Epithelial cell of proximal tubule (primary cell): ENCODE measurements at places on chromosomes 5 and 9. TPM values are rescaled to one million over a fixed set of nuclear protein-coding genes. Genes with fewer than 3 reads are reported as not detected.

PCDHAC2 gene
- not detected in 2 replicates for total RNA-seq

FOXD1 gene
- total RNA-seq: 26.8 and 30.0 TPM in 2 replicates

RAI14 gene
- total RNA-seq: 111 and 139 TPM in 2 replicates

DNA sequence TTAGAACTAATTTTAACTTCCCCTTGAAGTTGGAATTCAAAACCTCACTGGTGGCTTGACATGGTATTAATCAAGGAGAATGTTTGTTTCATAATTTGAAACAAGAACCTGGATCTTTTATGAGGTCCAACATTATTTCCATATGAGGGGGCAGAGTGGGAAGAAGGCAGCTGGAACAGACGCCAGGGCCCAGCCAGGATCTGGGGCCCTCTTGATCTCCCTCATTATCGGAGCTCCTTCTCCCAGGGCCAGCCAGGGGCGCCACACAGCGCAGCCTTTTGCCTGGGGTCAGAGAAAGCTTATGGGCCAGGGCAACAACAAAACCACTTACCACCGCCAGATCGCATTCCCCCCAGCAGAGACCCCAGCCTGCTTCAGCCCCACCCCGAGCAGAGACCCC is 27.1 kb upstream of the NKD2 start:
- DNase-seq: no peak

DNA sequence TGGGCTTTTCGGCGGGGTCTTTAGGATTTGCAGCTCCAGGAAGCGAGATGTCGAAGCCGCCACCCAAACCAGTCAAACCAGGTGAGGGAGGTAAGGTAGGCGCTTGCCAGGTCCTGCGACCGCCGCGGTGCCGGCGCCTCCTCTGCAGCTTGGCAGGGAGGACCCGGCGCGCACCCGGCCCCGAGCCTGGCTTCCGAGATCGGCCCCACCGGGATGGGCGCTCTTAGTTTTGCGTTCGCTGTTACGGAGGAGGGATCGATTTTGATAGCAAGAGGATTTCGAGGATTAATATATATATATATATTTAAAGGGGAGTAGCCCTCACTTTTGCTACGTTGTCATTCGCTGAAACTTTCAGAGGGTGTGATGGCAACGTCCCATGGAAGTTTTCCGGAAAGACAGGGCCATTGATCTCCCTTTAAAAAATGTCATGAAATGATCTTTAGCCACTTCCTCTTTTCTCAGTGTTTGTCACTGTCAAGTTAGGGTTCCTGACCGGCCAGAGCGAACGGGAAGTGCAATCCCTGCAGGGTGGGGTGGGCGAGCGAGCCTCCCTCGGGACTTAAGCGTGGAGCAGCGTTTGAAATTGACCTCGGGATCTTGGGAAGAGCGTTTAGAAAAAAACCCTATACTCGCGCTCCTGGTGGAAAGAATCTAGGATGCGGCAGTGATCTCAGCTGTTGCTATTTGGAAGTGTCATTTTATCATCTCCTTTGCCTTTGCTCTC is 495 bp downstream of the OSTF1 start:
- no peak for DNase-seq

DNA sequence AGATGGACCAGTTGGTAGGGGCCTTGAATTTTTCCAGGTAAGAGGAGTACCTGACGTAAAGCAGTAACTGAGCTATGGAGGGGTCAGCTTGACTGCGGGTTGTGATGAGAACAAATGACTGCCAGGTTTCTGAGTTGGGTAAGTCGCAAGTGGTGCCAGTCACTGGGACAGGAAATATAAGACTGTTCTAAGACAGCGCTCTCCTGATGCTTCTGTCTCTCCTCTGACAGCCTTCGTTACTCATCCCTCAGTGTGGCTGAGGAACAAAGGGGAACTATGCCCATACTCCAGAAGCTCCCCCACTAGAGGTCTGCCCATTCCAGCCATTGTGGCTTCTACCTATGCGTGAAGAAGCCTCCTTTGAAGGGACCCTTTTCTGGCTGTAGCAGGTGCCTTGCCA is 13.3 kb downstream of the CAVIN4 start:
- DNase-seq: no peak

GRCh38 chr9:2032234-2032633 is 17.1 kb downstream of the SMARCA2 start:
- no peak for DNase-seq

- DNase-seq: no peak
These were observed 268.6 kb upstream of the PTGER4 start for GRCh38 chr5:40410964-40411635.

- DNase-seq: no peak
These were observed 3.2 kb downstream of the CRHBP start for GRCh38 chr5:76956033-76956432.

GRCh38 chr9:90926936-90927335 is 125.3 kb downstream of the SYK start:
- no peak for DNase-seq

DNA sequence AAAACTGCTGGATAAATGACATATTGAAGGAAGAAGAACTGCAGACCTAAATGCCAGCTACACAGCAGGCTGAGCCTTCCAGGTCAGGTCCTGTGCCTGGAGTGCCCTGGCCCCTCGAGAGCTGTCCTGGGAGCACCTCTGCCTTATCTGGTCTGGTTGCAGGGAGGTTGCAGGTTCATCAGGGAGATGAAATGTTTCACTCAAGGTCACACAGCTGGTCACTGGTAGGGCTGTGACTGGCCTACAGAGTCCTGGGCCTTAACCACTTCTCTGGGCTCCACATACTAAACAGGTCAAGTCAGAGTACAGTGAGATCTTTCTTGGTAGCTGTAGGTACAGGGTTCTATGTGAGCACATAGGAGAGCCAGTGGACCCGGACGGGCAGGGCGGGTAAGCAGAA is 16.7 kb downstream of the GALNT10 start:
- no peak for DNase-seq

GRCh38 chr5:54867310-54867944 is 118.0 kb downstream of the ESM1 start:
- no peak for DNase-seq

GRCh38 chr5:163330723-163331668 is 106.4 kb upstream of the CCNG1 start:
- DNase-seq: no peak

DNA sequence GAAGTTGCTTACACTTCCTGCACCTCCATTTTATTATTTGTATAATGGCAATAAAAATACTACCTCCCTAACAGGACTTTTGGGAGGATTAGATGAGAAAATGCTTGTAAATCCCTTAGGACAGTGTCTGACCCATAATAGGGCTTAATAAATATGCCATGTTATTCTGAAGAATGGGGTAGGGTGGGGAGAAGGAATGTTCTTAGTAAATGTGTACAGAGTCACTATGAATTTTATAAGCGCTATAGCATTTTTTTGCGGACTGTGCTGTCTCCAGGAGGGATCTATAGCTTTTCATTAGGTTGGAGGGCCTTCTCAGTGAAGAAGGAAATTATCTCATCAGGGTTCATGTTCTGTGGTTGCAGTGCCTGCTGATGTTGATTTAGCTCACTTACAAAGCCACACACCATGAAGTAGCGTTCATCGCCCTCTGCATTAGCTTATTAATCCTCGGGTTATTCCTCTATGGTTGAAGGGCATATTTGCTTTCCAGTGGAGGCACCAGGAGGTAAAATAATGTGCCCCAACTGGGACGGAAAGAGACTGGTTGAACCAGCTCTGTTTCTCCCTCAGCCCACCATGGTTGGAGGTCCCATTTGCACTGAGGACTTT is 497.1 kb downstream of the ARHGEF28 start:
- DNase-seq: no peak
